Melanocyte of skin (primary cell): ENCODE measurements at places on chromosomes 3 and 15. TPM values are rescaled to one million over a fixed set of nuclear protein-coding genes. Genes with fewer than 3 reads are reported as not detected.

Gene MINAR1
- total RNA-seq = 1.00 and 1.7 TPM in 2 replicates

Gene IQCH
- 1.4 and 1.7 TPM in 2 replicates for total RNA-seq

Gene GJD2
- total RNA-seq = not detected in 2 replicates

Gene SAMD7
- total RNA-seq = not detected in 2 replicates

Gene RETNLB
- total RNA-seq = not detected in 2 replicates

Gene GPR27
- 0.15 TPM in 1 of 2 replicates, not detected in the other for total RNA-seq

Gene ANKUB1
- not detected in 2 replicates for total RNA-seq

Gene A4GNT
- total RNA-seq = not detected in 2 replicates

Gene DTX3L
- 73.4 and 111 TPM in 2 replicates for total RNA-seq

Gene CLDND1
- total RNA-seq = 61.6 and 82.9 TPM in 2 replicates

Gene GATM
- 20.3 and 26.5 TPM in 2 replicates for total RNA-seq

Gene STAC
- under 0.01 TPM in 1 of 2 replicates, not detected in the other for total RNA-seq

Gene CLDN16
- total RNA-seq = not detected in 2 replicates
